IMR-90 (cell line): ENCODE measurements at places on chromosomes 4 and X. TPM values are rescaled to one million over a fixed set of nuclear protein-coding genes. Genes with fewer than 3 reads are reported as not detected.

GRCh38 chrX:105765691-105766090, 56.6 kb upstream of the NRK start:
- DNase-seq = no peak

- DNase-seq = no peak
These were observed 8.5 kb downstream of the RAB9A start for GRCh38 chrX:13697455-13697854.

UGT2B7 gene
- total RNA-seq = not detected in 2 replicates

GRCh38 chr4:40281913-40282312, 53.2 kb upstream of the CHRNA9 start:
- no peak for DNase-seq

DNA sequence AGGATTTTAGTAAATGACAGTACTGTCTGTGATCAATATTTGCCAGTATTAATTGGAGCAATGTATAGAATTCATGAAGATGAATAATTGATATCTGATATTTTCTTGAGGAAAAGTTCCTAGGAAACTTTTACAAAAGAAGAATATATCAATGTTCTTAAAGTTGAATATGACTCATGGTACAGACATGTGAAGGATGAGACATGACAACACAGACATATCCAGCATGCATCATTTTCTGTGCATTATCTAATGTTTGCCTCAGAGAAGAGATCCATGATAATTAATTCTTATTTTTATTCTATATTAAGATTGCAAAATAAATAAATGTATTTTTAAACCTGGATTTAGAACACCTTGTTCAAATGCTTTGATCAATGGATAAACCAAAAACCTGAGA, 452.9 kb upstream of the EPHA5 start:
- no peak for DNase-seq

EXOSC9 gene
- total RNA-seq = 47.5 and 85.8 TPM in 2 replicates

PAGE1 gene
- total RNA-seq = not detected in 2 replicates

CSAG3 gene
- not detected in 2 replicates for total RNA-seq

GRCh38 chr4:120736312-120736711, 186.2 kb downstream of the PRDM5 start:
- no peak for DNase-seq

GRCh38 chr4:168841000-168841671, 168.9 kb downstream of the CBR4 start:
- DNase-seq = no peak

GRCh38 chr4:133483600-133484246, 334.6 kb downstream of the PCDH10 start:
- DNase-seq = peak; percentile 33

GRCh38 chr4:145019346-145019745, 78.7 kb downstream of the ANAPC10 start:
- no peak for DNase-seq

DCLK2 gene
- total RNA-seq = 10.8 and 11.3 TPM in 2 replicates

FGD1 gene
- 2.0 and 2.5 TPM in 2 replicates for total RNA-seq

MAGEA2 gene
- total RNA-seq = not detected in 2 replicates

DCAF12L1 gene
- not detected in 2 replicates for total RNA-seq

- DNase-seq = no peak
These were observed 34.4 kb upstream of the TBL1X start for GRCh38 chrX:9430346-9430921.

DNA sequence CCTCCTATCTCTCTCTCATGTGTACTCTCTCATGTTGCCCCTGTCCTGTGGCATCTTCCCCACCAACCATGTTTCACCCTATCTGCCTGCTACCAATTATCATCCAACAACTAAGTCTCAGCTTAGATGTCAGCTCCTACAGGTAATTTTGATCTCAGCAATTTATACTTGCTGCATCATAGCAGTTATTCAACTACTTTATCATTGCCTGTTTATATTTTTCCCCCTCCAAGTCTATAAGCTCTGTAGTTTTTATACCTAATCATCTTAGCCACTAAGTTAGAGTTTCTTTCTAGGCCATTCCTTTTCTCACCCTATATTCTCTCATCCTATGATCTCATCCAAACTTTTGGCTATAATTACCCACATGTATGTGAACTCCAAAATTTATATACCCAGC, 50.7 kb downstream of the MAB21L2 start:
- DNase-seq = no peak

DNA sequence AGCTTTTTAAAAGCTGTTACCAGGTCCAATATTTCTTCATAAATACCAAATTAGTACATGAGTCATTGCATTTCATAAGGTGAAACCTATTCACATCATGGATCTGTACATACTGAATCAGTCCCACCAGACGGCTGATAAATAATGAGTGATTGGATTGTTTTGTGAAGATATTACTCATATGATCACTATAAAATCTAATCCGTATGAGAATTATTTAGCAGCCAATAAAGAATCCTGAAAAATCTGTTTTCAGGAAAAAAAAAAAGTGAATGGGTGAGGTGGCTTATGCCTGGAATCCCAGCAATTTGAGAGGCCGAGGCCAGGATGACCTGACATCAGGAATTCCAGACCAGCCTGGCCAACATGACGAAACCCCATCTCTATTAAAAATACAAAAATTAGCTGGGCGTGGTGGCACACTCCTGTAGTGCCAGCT, 438.1 kb downstream of the INPP4B start:
- DNase-seq = no peak

GRCh38 chrX:6738518-6739470, 203.9 kb upstream of the VCX3A start:
- no peak for DNase-seq

- DNase-seq = no peak
These were observed 138.6 kb upstream of the NAP1L5 start for GRCh38 chr4:88836216-88836615.

OFD1 gene
- 8.4 and 10.6 TPM in 2 replicates for total RNA-seq

DNA sequence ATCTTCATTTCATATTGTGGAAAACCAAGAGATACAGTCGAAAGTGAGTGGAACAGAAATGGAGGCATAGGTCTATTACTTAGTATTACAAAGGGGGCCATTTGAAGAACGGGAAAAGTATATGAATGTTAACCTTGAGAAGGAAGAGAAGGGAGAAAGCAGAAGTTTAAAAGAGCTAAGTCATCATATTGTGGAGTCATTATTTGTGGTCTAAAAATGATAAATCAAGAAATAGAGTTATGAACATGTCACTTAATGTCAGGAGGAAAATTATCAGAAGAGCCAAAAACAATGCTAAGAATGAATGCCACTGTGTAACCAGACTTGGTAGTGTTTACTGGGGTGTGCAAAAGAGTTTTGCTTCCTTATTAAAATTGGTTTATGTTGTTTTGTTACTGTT, 589.5 kb upstream of the LCORL start:
- no peak for DNase-seq

CLDN34 gene
- under 0.01 TPM in 1 of 2 replicates, not detected in the other for total RNA-seq

DNA sequence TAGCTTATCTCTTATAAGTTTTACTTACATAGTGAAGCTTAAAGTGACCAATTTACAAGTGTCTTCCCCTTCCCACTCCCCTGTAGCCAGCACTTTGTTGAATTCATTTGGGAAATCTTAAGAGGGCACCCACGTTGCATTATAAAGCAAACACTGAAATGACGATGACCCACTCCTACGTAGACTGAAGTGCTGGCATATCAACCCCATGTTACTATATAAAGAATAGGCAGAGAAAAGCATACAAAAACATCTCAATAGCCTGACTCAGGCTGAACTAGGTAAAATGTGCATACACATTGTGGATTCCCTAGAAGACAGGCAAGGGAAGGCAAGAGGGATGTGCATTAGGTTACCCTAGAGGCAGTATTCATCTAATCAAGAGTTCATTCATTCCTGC, 313.4 kb downstream of the TENM3 start:
- peak; percentile 82 for DNase-seq

- no peak for DNase-seq
These were observed 165.6 kb upstream of the BOD1L1 start for GRCh38 chr4:13793020-13793710.

PPEF1 gene
- total RNA-seq = not detected in 2 replicates

DNA sequence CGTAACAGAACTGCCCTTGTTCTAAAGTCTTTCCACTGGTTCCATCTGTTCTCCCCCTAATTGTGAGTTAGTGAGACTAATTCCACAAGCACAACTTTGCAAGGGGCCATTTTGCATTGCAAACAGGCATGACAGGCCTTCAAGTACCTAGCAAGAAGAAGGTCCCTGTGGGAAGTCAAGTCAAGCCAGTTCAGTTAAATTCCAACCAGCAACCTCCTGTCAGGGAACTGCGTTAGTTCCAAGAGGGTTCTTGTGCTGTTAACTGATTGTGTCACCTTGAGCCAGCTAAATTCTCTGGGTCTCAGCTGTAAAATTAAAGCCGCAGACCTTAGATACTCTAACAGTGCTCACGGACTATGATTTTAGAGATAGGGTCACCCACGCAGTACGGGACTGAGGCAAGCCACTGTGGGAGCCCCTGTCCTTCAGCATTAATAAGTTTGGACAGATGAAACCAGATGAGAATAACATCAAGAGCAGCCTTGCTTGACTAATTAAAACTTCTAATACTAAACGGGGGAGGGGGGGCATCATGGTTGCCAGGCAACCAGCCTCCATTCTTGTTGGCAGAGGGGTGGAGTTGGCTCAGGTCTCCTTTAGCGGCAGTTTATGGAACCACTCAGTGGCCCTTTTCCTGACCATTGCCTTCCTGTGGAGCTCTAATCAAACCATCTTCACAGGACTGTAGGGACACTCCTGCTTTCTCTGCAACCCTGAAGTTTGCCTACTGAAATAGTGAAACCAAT, 24.1 kb upstream of the TMEM150C start:
- no peak for DNase-seq

MAPK10 gene
- 6.4 and 6.5 TPM in 2 replicates for total RNA-seq

GRCh38 chr4:89712141-89712540, 124.8 kb downstream of the SNCA start:
- peak; percentile 67 for DNase-seq
